ENCODE measurements at places on chromosomes 4 and X. TPM values are rescaled to one million over a fixed set of nuclear protein-coding genes. Genes with fewer than 3 reads are reported as not detected.

GRCh38 chr4:104490770-104491480 is 3.8 kb downstream of the CXXC4 start:
- DNase-seq, result no peak

DNA sequence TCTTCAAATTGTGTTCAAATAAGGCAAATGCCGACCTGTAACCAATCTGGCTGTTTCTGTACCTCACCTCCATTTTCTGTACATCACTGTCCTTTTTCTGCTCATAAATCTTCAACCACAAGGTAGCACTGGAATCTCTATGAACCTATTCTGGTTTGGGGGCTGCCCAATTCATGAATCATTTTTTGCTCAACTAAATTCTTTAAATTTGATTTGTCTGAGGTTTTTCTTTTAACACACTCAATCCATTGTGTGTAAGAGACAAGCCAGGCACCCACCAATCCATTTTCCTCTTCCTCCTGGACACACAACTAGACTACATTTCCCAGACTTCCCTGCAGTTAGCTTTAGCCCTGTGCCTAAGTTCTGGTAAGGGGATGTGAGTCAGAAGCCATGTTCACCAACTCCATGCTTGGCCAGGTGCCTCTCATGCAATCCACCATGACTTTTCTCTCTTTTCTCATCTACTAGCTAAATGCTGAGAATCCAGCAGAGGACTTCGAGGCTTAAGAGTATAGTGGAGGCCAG is 193.2 kb upstream of the KLF3 start:
- DNase-seq, result no peak

PCDH18 gene
- total RNA-seq, result 41.8 TPM

GAGE13 gene
- total RNA-seq, result not detected

DNA sequence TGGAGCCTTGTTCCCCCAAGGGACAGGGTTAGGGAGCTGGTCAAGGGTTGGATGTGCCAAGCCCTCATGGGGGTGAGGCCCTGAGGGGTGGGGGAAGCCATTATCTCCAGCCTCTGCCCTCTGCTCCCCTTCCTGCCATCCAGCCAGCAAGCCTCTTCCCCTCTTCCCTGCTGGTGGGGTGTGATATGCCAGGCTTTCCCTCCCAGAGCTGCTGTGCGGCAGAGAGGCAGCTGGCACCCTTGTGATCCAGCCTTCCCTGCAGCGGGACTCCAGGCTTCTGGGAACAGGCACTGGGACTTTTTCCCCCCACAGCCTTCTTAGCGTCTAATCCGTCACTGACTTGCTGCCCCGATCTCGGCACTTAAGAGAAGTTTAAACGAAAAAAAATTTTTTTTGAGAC is 6.3 kb downstream of the SSR4 start:
- DNase-seq, result no peak

HSPA4L gene
- 4.7 TPM for total RNA-seq

GRCh38 chr4:22471999-22472461 is 43.8 kb downstream of the ADGRA3 start:
- DNase-seq, result no peak

RP2 gene
- total RNA-seq, result 6.1 TPM

DNA sequence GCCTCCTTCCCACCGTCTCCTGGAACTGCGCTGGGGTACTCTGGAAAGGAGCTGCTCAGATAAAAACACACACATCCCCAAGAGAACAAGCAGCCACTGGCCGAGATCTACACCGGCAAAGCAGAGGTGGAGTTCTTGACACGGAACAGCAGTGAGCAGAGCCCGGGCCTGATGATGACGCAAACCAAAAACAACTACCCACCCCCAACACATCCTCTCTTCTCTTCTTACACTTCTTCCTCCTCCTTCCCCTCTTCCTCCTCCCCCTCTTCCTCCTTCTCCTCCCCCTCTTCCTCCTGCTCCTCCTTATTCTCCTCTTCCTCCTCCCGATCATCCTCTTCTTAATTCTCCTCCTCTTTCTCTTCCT is 4.6 kb downstream of the PNMA5 start:
- no peak for DNase-seq

- no peak for DNase-seq
Measured at GRCh38 chrX:66074920-66075879, 35.3 kb upstream of the VSIG4 start.

ARMCX1 gene
- total RNA-seq, result 29.1 TPM

CSAG1 gene
- total RNA-seq, result not detected

ZCCHC12 gene
- total RNA-seq, result 1.3 TPM

- no peak for DNase-seq
Measured at GRCh38 chr4:119832776-119833175, 204.2 kb upstream of the PDE5A start.

DNA sequence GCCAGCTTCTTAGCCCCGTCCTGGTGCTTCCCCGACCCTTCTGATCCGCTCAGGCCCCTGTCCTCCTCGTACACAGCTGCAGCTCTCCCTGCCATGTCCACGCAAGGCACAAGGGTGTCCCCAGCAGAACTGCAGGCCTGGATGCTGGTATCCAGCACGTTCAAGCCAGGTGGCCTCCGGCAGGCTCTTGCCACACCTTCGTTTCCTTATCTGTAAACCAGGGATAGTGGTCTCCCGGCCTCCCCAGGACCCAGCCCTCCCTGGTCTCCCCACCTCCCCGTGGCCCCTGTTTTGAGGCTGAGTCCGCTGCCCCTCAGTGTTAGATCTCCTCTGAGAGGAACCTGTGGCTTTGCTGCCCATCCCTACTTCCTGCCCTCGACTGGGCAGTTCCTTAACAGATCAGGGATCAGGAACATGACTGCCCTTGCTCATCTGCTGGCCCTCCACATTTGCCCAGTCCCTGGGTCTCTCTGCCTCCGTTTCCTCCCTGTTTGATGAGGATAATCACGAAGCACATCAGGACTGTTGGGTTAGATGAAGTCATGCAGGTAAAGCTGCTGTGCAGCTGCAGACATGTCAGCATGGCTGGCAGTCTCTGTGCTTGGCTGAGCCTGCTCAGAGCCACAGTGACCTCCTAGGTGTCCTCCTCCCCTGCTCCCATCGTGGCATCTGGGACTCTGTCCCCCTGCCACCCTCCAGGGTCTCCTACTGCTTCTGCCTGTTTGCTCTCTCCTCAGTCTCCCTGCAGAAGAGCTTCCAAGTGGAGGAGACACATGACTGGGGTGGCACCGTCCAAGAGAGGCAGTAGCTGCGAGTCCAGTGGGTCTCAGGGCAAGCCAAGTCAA is 32.9 kb downstream of the PIGG start:
- no peak for DNase-seq

DNA sequence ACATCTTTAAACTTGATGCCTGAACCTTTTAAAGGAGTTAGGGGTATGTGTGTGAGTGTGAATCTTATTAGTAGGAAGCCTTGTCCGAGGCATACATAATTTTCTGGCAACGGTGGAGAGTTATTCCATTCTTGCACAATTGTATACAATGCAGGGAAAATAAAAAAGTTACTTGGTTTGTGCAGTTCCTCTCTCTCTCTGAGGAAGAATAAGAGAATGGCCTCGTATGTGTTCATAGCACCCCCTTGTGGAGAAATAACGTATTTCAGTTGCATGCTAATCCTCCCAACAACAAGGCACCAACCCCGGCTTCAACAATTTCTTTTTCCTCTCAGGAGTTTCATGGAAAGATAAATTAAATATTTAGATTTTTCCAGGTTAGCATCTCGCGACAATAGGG is 33.7 kb upstream of the FGF13 start:
- no peak for DNase-seq

PPBP gene
- total RNA-seq, result not detected

IL2 gene
- total RNA-seq, result not detected

- no peak for DNase-seq
Measured at GRCh38 chrX:41152221-41152620, 67.0 kb downstream of the USP9X start.

PLS3 gene
- 185 TPM for total RNA-seq

GPR50 gene
- total RNA-seq, result 1.6 TPM

DNA sequence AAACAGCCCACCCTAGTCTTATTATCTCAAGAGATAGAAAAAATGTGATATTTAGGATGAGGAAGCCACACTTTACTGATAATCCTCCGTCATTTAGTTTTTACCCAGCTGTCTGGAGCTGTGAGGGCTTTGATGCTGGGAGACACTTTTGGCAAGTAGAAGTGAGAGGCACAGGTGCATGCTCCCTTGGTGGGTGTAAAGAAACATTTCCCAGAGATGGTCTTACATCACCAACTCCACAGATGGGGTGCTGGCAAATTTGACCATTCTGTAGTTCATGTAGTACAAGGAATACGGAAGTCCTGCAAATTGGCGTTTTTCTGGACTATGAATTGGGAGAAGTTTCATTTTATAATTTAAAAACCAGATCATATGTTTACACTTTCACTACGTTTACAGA is 28.5 kb downstream of the TRIM61 start:
- no peak for DNase-seq

DNA sequence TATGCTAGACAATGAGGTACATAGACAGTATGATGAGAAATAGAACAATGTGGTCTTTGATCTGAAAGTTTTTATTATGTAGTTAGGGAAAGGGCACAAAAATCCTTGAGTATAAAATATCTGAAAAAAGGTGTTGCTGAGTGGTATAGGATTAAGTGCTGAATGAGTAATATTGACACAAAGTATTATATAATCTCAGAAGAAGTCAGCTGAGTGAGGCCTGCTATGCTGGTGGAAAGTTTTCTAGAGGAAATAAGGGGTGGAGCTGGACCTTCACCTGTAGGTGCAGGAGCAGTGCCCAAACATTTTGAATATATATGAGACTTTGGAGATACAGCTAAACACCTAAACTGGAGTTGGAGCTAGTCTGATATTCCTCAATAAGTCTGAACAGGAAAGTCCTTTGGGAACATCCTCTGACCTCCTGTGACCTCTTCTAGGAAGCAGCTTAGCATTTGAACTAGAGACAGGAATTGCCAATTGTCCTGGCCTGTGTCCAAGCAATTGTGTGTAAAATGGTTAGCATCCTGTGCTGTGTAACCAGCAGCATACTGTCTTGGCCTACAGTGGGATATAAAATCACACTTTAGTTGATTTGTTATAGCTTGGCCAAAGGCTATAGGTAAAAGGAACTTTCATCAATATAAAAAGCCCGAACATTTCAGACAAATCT is 285.3 kb downstream of the ANKRD50 start:
- DNase-seq, result no peak

DNA sequence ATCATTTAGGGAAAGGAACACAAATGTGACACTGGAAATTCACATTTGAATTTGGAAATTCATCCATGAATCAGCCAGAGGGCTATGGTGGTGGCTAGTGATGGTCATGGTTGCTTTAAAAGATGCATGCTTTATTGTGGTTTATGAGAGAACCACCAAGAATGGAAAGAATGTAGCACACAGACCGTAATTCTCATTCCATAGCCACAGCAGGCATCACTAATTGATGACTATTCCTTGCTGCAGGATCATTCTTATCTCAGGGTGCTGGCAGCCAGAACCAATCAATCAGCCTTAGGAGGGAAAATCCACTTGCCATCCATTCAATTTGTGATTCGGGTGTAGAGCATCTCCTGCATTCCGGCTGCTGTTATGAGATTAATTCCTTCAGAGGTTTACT is 115.6 kb downstream of the DHRSX start:
- DNase-seq, result no peak

DNA sequence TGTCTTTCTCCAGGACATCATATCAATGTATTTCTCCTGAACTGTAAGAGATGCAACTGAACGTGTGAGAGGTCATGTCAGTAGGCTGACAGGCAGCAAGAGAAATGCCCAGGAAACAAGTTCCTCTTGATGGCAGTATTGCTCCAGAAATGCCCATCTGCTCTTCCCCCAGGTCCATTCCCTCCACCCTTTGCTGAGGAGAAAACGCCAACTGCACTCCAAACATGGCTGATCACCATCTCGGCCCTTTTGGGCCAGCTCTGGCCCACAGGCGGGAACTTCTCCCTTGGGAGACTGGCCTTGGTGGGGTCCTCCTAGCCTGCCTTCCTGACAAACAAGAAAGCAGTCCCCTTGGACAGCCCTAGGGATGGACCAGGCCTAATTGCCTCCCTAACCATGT is 276.5 kb upstream of the AGTR2 start:
- DNase-seq, result no peak

DNA sequence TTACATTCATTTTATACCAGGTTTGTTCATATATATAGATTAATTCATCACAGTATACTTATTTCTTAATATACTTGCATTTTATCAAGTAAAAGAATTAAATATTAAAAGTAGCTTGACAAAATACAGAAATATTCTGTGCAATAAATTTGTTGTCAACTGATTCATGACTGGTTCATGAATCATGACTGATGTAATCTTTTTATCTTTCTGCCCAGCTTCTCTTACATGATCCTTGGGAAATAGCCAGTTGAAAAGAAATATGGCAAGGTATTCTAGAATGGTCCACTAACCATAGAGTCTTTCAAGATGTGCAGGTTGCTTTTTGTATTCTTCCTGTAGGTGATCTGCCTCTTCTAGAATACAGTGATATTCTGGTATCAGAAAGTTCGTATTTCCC is 4.2 kb upstream of the CCNA2 start:
- DNase-seq, result no peak

TCEAL6 gene
- total RNA-seq, result not detected

GRCh38 chr4:2011583-2011982 is 2.8 kb upstream of the NELFA start:
- DNase-seq, result no peak

DNA sequence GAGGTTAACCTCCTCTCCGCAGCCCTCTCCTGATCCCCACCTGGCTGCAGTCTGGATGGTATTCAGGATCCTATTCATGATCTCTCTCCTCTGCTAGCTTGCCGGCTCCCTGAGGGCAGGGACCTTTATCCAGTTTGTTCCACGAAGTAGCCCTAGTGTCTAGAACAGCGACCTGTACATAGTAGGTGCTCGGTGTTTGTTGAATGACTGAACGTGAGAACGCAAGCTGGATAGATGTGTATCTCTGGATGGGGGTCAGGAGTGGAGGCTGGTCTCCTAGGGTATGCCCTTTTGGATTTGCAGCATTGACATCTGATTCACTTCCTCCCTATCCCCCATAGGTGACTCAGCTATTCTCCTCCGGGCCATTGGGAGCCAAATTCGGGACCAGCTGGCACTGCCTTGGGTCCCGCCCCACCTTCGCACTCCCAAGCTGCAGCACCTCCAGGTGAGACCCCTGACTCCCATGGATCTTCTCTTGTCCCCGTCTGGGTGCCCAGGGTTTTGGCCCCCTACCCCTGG is 7.3 kb downstream of the CCDC22 start:
- no peak for DNase-seq

GRCh38 chr4:89737888-89738287 is 99.1 kb downstream of the SNCA start:
- DNase-seq, result no peak

GRCh38 chr4:104032896-104033295 is 313.1 kb upstream of the TACR3 start:
- DNase-seq, result no peak

BMPR1B gene
- total RNA-seq, result 1.1 TPM

DHX15 gene
- 264 TPM for total RNA-seq

DNA sequence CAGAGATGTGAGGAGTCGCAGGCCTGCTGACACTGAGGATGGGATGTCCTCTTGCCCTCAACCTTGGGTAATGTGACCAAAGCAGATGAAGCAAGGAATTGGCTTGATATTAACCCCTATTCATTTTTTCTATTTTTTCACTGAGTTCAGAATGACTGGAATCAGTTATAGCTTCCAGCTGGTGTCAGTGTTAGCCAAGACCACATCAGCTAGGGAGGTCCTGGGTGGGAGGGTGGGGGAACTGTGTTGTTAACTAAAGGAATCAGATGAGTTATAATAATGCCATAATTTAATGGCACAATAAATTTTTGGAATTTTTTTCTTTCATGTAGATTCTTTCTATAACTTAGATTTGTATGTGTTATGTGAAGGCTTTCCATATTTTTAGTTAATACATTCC is 91.9 kb downstream of the EGF start:
- DNase-seq, result no peak

- DNase-seq, result no peak
Measured at GRCh38 chr4:9800848-9801247, 19.4 kb downstream of the DRD5 start.
